CD4-positive, CD25-positive, alpha-beta regulatory T cell (primary cell): ENCODE measurements at places on chromosomes 2 and 18. TPM values are rescaled to one million over a fixed set of nuclear protein-coding genes. Genes with fewer than 3 reads are reported as not detected.
A peak's percentile ranks its signal among the peaks of the same experiment; 100 is the strongest.

Gene DLX1
- total RNA-seq, result not detected

Gene ADGRF3
- 1.8 TPM for total RNA-seq

Gene CCDC141
- 153 TPM for total RNA-seq

DNA sequence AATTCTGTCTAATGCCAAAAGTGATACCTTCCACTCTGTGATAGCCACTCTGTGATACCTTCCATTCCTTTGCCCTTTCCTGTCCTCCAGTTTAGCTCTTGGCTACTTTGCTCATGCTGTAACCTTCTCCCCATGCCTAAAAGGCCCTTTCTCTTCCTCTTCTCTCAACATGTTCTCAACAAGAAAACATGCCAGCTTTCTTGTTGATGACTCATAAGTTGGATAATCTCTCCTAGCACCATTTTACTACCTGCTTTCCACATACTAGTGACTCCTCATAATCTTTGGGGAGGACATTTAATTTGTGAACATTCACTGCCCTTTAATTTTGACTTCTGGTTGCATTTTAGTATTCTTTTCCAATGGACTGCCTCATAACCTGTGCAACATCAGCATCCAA, 55.9 kb upstream of the NT5C1B start:
- DNase-seq, result no peak

GRCh38 chr2:67952066-67952465, 110.7 kb downstream of the C1D start:
- DNase-seq, result no peak

DNA sequence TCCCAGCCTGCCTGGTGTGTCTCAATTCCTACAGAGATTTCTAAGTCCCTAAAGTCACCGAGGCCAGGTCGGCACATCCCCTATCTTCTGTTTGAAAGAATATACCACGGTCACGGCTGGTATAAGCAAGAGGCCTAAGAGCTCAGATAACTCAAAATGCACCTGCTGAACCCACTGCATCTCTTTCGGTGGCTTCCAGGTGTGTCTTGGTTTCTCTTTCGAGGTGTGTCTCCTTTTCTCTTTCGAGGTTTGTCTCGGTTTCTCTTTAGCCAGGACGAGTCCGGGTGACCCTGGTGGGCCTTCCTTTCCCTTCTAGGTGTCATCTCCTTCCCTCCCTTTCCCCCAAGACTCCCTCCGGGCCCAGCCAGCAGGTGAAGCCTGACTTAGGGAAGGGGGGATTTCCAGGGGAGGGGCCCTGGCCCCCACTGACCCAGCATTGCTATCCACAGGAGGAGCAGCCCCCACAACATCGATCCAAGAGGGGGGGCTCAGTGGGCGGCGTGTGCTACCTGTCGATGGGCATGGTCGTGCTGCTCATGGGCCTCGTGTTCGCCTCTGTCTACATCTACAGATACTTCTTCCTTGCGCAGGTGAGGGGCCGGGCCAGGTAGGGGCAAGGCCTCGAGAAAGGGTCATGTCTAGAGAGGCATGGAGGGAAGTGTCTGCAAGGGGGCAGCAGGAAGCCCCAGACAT, 8.4 kb downstream of the ITM2C start:
- peak; percentile 68 for DNase-seq

DNA sequence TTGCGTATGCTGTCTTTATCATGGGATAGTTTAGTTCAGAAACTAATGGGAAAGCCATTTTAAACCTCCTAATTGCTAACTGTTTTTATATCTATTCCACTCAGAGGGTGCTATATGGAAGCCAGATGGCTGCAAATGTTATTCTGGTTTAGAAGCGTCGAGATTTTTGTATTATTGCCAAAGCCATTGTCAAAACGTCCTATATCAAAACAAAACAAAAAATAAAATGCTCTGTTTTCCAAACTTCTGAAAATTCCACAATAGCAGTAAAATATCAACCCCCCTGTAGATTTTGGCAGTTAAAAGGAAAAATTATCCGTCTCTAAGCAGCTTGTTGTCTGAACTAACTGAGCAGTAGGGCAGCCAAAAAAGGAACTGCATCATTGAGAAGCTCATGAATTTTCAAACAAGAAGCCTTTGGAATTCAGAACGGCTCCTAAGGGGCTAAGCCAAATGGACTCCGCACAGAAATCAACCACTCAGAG, 195.4 kb upstream of the CWC22 start:
- DNase-seq, result no peak

DNA sequence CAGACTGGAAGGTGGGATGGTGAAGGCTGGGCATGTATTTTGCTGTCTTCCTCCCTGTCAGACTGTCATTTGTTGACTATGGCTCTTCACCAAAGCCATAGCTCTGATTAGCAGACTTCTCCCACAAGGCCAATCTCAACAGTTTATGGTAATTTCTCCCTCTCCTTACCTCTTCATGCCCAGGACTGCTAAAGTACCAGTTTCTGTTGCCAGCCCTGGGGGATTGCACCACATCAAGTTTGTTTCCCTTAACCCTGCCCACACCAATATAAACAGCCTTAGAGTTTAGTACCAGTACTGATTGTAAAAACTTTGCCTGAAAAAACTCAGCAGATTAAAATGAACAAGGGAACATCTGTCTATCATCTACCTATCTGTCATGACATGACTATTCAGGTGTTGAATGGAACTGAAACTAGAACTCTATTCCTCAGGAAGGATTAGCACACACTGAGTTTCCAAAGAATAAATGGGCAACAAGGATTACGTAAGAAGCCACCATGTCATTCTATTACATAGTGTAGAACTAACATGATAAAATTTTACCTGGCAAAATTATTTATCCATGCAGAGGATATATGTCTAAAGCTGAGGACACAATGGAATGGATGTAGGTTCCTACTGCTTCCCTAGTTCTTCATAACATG, 13.7 kb downstream of the FEZ2 start:
- DNase-seq, result no peak

DNA sequence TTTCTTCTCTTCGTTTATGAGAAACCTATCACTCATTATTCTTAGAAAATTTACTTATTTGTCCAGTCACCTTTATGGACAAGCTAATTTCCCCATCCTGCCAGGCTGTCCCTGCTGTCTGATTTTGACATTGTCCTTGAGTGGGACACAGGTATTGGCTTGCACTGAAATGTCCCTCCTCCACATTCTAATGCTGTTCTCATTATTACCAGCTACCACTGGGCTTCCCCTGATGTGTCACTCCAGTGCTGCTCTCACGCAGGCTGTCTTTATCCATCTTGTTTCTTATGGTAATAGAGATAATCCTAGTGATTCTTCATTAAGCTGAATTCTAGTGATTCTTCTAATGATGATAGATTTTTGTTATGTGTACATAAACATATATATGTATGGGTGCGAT, 48.1 kb upstream of the RBMS1 start:
- DNase-seq, result no peak

- DNase-seq, result no peak
Observed at GRCh38 chr2:147628971-147629421, 215.8 kb upstream of the ACVR2A start.

DNA sequence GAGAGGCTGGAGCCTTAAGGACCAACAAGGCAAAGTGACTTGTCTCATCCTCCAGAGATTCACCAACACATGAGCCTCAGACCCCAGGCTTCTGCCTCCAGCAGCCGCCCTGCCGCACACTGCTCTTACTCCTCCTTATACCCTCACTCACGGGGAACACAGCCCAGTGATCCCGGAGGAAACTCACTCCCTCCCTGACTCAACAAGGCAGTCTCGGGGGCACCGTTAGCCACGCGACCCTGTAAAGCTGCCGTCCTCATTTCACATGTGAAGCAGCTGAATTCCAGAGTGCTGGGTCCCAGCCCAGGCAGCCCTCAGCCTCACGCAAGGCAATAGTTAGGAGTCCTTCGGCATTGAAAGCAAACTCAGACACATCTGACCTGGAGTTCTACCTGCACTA, 129.7 kb downstream of the TPO start:
- no peak for DNase-seq

GRCh38 chr18:64203295-64203694, 54.4 kb upstream of the LINC00305 start:
- no peak for DNase-seq

DNA sequence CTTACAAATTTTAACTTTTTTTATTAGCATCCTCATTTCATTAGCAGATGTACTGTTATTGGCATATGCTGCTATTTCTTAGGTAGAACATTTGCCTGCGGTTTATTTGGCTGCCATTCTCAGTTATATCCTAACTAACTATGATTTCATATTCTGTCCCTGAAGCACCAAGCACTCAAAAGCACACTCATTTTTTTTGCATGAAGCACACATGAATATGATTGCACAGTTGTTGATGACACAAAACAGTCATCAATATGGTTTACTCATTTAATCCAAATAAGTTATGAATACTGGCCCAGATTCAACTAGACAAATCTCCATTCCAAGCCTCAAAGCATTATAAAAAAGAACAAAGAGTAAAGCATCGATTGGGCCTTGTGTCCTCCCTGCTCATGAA, 129.4 kb upstream of the CNTNAP5 start:
- DNase-seq, result no peak

DNA sequence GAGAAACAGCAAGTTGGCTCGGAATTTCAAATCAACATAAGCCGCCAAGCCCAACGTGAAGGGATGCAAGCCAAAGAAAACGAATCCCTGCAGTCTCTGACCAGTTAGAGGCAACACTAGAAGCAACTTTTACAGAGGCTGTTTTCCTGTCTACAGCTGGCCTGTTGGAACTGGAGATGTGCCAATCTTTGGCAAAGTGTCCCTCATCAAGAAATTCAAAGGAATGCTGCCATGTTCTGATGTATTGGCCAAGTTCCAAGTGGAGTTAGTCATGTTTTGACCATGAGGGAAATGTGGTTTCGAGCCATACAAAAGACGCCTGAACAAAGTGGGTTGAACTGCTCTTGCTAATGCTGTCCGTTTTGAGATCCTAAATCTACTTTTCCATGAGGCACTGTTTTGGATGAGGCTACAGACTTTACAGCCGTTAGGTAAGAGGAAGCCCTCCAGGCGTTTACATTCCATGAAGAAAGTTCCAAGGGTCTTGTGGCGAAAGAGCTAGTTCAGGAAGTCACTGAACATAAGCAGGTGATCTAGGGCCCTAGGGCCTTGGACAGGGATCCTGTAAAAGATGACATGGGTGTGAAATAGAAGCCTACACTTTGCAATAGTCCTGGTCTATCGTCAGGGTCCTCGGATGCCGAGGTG, 140.7 kb upstream of the PXDN start:
- no peak for DNase-seq

DNA sequence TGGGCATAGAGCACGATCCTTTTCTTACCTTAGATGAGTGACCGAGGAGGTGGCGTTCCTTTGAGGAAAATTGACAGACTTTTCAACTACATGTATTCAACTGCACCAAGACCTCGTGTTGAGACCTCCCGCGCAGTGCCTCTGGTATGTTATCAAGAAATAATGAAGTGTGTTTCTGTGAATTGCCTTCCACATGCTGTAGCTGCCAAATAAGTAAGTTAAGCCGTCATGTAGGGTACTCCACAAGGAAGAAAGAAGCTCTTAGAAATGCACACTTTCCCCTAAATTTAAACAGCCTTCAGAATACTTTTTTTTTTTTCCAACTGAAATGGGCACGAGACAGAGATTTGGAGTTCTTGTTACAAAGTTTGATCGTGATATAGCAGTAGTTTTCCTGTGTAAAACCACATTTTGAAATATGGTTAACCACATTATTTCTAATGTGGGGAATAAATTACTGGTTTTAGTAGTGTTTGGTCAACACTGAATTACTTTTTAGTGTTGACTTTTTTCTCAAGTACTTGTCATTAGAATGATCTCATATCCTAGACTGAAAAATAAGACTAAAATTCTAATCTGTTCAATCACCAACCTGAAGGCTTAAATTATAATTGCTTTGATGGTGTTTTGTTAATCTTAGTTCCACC, 30.5 kb downstream of the PDK1 start:
- DNase-seq, result peak; percentile 9

DNA sequence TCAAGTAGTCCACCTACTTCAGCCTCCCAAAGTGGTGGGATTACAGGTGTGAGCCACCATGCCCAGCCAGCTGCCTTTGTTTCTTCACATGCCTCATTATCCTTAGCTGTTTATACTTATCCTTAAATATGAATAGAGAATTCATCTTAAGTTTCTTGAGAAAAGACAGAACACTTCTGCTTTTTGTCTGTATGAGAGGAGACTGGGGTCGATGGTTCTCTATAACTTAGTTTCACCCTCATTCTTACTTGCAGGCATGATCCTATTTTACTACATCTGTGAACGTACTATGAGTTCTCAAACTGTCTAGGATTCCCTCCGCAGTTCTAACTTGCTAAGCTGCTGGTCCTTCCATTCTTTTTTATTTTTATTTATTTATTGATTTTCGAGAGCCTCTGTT, 20.4 kb downstream of the PPM1B start:
- DNase-seq, result no peak

DNA sequence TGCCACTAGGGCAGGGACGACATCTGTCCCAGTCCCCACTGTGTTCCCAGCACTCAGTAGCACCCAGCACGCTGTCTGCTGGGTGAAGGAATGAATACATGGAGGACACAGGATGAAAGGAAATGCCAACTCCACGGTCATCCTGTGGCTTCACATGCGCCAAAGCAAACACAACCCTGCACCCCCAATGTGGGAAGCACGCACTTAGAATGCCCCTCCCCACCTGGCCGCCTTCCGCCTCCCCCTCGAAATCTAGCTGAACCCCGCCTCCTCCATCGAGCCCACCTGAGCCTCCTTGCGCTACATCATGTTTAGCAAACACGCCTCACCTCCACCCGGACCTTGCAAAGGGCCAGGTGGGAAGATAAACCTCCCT, 33.9 kb downstream of the ADCY3 start:
- no peak for DNase-seq

DNA sequence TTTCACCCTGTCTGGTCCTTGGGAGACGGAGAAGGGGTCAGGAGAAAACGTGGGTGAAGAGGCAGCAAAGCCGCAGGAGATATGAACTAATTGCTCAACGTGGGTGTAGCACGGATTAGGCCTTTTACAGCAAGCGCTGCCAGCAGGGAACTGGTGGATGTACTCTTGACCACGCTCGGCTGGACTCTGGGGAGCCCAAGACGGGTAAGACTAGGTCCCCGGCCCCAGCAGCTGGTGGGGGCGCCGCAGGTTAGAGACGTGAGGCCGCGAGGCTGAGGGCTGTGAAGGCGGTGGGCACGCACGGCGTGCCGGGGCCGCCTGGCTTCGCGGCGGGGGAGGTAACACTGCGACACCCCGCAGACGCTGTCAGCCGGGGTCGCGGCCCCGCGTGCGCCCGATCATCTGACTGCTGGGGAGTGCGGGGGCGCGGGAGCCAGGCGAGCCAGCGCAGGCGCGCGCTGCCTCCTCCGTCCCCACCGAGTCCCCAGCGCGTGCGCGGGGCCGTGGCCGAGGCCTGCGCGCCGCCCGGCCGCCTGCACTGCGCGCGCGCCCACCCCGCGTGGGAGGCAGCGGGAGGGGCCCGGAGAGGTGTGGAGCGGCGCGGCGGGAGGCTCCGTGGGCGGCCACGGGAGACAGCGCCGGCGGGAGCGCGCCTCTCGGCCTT, at the start of gene CLIP4:
Gene CLIP4 (plus strand): TSS at position 470 of the 664 bp plus-strand sequence. CDS start 5,974 bp downstream, outside the sequence.
- peak; percentile 68 for DNase-seq
